ENCODE measurements at places on chromosomes 3 and 15.

GRCh38 chr15:74380361-74381189 is 13.1 kb upstream of the CYP11A1 start:
- no peak for DNase-seq

GRCh38 chr3:197028728-197029510 is 698 bp downstream of the MELTF start:
- no peak for DNase-seq

DNA sequence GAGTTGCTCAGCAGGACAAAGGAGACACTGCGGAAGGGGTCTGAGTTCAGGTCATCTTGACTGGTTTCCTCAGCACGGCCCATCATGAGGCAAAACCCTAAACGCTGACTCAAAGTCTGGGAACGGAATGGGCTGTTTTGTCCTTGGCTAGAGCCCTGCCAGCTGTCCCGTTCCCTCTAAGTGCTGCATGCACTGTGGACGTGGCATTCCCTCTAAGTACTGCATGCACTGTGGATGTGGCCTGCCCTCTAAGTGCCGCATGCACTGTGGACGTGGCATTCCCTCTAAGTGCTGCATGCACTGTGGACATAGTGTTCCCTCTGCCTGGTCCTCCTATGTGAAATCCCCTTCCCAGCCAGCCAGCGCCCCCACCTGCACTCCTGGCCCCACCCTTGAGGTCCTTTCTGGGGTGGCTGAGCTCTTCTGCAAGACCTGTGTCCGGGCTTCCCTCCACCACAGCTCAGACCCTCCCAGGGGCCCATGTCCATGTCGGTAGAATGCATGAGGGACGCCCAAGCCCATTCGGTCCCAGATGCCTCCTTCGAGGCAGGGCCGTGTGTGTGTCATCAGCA is 36.7 kb downstream of the TM2D3 start:
- no peak for DNase-seq

DNA sequence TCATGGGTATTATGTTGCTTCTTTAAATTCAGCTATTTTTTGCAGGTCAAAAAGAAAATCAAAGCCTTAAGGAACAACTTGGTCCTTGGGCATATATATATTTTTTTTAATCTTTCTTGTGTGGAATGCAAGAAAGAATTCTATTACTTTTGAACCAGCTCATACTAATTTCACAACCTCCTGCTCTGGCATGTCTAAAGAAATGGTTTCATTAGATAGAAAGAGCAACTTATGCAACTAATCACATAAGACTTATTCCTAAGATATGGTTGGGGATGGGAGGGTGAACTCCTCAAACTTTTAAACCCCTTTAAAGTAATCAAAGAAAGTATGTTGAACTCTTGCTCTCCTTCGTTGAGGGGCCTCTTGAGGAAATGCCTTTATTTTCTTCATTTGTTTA is 114.9 kb downstream of the GMNC start:
- DNase-seq, result no peak

DNA sequence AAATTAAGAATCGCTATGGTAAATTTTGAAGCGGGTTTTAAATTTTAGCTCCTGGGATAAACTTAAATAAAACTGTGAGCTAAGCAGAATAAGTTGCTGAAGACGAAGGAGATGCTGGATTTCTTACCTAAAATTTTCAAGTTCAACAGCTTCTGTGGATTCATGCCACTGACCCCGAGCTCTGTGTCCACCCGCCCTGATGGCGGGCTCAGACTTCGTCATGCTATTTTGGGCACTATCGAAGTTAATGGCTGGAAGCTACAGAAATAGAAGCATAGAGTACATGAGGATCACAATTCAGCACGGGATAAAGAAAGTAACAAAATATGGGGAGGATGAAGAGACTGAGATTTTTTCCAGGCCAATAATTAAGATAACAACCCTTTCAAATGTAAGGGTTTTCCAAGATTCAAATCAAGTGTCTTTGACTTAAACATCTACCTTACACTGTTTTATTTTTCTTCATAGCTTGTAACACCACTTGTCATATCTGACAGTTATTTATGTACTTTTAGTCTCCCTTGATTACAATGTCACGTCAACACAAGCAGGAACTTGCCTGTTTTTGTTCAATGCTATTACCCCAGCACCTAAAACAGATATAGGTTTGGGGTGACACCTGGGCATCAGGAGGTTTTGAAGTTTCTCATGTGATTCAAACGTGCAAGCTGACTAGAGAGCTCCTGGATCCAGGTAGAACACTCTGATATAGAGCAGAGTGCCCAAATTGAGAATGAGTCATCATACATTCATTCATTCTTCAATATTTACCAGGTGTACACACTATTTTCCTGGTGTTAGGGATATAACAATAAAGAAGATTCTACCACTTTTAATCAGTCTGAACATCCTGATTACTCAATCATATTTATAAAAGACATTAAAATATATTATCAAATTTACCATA is 23.0 kb downstream of the NEK10 start:
- no peak for DNase-seq

DNA sequence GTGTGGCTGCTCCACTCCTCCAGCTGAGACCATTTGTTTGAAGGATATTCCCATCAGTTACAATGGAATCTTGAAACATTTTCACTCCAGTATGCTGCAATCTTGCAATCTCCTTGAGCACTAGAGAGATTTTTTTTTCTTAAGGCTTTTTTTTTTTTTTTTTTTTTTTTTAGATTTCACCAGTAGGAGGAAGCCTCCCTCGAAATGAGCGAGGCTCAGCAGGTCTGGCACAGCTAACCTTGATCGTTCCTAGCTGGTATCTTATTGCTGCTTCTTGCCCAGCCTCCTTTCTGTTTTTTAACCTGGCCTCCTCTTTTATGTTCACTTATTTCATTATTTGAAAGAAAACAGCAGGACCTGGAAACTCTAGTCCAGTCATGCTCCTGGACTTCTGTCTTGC is 48.1 kb downstream of the RAP2B start:
- DNase-seq, result no peak

DNA sequence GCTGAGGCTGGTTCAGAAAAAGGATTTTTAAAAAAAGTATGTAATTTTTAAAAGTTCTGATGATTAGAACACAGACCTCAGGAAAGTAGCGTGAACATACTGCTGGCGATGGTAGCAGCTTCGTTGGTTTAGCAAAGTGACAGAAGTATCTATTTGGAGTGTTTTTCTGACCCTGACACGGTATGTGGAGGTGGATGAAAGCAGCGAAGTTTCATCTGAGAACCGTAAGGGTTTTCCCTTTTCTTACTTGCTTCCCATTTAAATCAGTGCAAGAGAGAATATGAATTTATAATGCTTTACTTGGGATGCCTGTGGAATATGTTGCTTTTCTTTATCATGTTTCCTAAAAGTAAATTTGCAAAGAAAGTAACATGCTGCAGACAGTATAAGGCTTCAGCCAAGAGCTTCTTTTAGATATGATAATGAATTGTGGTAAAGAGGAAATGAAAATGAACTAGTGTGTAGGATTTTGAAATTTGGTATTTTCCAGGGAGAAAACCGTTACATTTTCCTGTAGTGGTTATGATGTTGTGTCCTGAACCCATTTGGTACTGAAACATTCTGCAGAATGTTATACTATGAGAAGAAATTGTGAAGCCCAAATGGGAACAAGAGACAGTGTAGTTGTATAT is 3.9 kb downstream of the CHST2 start:
- DNase-seq, result no peak

- no peak for DNase-seq
Measured at GRCh38 chr3:108497271-108497670, 13.1 kb downstream of the MYH15 start.

GRCh38 chr3:61796911-61797310 is 235.5 kb downstream of the PTPRG start:
- no peak for DNase-seq

DNA sequence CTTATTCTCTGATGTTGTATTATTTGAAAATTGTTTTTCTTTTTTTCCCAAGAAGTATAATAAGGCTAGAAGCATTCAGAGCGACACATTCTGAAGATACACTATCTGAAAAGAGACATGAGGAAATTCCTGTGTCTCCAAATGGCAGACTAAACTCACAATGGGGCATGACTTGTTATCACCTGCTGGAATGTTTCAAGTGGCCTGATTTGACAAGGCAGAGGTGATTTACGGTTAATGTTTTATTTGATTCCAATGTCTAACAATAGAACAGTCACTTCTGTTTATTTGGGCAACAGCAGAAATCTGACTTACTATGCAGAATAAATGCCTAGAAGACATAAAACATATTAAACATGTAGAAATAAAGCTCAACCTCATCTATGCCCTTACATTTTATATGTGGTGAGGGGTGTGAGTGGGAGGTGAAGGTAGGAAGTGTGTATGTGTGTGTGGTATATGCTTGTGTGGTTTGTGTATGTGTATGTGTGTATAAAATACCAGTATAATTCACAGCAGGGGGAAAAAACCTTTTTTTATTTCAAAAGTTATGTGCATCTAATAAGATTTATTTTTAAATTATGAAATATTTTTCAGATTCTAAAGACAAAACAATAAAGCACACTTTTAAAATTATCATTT is 1051.7 kb downstream of the ROBO2 start:
- no peak for DNase-seq

- DNase-seq, result no peak
Measured at GRCh38 chr15:84606653-84607120, 5.9 kb downstream of the ZSCAN2 start.

- no peak for DNase-seq
Measured at GRCh38 chr3:143182866-143183664, 63.5 kb downstream of the CHST2 start.

GRCh38 chr3:38562467-38562925 is 66.4 kb downstream of the EXOG start:
- DNase-seq, result peak; percentile 50

GRCh38 chr15:92553317-92553716 is 102.3 kb downstream of the FAM174B start:
- DNase-seq, result no peak

DNA sequence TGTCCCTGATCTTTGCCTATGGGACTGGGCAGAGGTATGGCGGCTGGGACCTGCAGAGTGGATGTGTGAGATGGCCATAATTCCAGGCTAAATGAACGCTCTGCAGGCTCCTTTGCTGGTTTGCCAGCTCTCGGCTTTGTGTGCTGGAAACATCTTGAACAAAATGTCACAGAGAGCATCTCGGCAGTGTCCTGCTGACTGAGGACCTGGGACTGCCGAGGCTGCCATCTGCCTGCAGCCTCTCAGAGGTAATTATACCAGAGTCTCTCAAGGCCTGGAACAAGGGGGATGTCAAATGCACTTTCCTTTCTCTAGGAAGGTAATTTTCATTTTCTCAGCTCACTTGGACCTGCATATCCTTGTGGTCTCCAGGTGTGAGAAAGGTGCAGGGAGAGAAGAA is 354.2 kb downstream of the PDCD6IP start:
- DNase-seq, result no peak

DNA sequence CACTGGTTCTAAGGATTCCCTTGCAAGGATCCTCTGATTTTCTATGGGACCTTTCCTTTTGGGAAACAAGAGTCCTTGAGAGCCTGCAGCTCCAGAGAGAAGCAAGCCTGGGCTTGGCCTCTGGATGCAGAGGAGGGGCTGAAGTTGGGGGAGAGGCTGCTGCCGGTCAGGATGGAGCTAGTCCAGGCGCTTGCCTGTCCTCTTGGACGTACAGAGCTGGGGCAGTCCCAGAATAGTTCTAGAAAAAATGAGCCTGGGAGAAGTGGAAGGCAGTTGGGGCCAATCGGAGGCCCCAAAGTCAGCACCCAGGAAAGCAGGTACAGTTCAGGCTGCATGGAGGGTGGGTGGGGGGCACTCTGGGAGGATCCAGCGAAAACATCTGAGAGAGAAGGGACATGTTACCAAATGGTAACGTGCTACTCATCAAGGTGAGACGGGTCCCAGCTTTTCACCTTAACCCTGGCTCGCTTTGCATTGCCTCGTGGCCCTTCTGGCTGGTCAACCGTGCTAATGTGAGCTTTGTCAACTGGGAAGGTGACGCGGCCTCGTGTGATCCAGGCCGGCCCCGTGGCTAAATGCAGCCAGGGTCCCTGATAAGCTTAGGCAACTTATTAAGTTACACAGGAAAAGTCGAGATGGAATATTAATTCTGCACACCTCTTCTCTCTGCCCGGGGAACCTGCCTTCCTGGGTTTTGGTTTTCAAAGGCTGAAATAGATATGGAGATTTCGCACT is 38.7 kb upstream of the MAGEF1 start:
- DNase-seq, result no peak

DNA sequence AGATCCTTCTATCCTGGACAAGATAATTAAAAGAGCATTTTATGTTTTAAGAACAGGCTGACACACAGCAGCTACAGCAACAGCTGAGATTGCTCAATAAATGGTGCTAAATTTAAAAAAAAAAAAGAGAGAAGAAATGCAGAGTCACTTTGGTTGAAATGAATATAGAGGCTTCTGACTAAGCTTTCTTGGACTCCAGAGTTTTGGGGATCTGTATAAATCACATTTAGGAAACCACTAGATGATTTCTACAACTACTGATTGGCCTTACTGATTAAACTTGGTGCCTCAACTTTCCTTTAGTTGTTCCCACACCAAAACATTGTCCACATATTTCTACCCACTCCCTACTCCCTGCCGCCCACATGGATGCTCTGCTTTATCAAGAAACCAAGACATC is 132.9 kb upstream of the ZBTB20 start:
- DNase-seq, result no peak

- DNase-seq, result peak; percentile 59
Measured at GRCh38 chr3:3366386-3366785, 186.9 kb upstream of the CRBN start.

DNA sequence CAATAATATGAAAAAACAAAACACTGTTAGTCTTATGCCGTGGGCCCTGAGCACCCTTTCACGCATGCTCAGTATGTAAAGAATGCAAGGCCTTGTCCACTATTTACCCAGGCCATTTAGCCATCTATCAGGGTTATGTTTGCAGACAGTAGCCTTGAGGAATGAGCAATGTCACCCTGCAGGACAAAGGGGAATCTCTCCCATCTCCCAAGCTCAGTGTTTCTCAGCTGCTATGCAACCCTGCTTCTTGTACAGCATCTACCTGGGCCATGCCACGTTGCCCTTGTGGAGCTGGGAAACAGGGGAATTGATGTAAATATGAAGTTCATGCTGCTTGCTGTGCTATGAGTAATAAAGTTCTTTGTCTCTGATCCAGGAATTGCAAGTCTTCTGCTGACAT is 51.5 kb upstream of the SLCO2A1 start:
- no peak for DNase-seq

DNA sequence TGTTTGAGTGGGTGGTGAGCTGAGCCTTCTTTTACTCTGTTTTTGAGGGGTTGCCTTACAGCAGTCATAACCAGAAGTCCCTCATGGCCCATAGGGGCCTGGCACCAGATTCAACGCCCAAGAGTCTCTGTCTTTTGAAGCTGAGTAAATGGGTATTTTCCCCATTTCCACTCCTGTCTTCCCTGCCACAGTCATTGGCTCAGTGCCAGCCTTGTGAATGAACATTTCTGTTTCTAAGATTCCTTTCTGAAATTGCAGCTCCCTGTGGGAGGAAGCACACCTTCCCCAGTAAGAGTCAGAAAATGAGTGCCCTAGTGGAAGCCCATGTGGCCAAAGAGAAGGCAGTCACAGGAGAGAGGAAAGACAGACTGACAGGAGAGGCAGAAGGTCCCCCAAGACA is 43.7 kb upstream of the POLR2M start:
- no peak for DNase-seq

- DNase-seq, result no peak
Measured at GRCh38 chr15:48796930-48797329, 13.9 kb downstream of the CEP152 start.

- DNase-seq, result peak; percentile 74
Measured at GRCh38 chr3:44235604-44236484, 5.8 kb upstream of the TOPAZ1 start.

All from Right ventricle myocardium inferior (tissue), 1 donor.